ENCODE measurements at places on chromosomes 11 and 22.

DNA sequence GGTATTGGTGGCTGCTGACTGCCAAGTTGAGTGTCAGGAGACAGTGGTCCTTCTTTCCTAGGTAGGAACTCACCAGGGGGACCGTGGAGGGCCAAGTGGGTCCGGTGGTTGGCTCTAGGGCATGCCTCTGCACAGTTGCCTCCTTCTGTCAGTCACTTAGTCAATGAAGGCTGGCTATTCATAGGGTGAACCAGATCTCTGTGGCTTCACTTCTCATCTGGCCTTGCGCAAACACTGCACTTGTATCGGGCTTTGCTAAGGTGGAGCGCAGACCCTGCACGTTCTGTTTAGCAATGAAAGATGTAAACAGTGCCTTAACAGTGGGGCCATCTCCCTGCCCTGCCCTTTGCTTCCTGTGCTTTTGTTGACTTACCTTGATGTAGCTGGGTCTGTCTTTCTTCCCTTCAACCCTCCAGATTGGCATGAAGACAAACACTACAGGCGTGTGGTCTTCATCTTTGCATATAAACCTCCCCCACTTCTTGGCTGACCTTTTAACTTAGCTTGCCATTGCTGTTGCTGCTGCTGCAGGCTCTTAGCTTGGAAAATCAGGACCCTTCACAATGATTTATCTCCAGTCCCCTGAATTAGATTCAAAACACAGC is 6.7 kb upstream of the SORL1-AS1 start:
- no peak for DNase-seq

DNA sequence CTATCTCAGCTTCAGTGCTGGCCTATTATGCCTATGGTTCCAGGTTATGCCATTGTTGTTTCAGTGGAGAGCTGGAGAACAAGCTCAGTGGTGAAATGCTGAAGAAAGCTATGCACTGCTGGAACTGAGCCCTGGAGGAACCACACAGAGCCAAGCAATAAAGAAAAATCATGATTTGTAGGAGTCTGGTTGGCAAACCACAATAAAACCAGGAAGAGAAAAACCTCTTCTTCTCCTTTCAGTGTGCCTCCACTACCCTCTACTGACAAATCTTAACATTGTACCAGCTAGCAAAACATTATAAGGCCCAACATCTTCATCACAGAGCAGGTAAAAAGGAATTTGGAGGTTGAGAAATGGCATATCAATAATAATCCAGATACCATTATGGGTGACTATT is 5.3 kb downstream of the OR51F2 start:
- peak; percentile 48 for DNase-seq

DNA sequence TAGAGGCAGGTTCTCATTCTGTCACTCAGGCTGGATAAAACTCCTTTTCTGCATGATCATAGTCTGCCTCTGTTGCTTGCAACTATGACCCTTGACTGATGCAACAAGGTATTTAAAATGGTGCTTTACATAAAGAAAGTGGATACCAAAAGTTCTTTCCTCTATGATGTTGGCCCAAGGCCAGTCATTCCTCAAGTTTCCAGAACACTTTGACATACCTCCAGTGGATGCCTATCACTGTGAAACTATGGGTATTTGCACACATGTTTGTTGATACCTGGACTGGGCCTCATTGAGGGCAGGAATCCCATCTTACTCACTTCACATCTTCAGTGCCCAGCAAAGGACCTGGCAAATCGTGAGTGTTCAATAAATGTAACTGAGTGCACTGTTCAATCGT is 159.0 kb upstream of the ZC3H12C start:
- DNase-seq: no peak

DNA sequence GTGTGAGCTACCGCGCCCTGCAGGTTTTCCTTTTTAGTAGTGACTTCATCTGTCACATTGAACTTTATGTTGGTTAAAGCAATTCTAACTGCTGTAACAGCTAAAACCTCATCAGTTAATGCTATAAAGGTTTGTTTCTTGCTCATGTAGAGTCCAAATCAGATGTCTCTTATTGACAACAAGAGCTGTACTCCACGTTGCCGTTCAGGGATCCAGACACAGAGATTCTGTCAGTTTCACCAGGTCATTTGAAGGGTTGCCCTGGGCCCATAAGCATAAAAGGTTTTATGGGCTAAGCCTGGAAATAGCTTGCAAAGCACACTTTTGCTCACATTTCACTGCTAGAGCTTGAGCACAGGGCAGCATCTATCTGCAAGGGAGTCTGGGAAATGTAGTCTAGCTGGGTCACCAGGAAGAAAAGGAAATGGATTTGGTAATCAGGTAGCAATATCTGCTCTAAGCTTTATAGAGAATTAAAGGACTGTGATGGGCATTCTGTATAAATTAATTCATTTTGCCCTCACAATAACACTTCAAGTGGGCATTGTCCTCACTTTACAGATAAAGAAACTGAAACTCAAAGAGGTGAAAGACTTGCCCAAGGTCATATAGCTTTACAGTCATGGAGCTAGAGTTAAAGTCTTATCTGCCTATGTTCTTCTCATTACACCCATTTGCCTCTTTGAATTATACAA is 25.2 kb upstream of the PTPRJ start:
- no peak for DNase-seq

GRCh38 chr11:67283481-67283963 is 5.6 kb upstream of the ANKRD13D start:
- DNase-seq: no peak

- DNase-seq: no peak
Measured at GRCh38 chr11:95867105-95867504, 56.8 kb downstream of the MTMR2 start.

DNA sequence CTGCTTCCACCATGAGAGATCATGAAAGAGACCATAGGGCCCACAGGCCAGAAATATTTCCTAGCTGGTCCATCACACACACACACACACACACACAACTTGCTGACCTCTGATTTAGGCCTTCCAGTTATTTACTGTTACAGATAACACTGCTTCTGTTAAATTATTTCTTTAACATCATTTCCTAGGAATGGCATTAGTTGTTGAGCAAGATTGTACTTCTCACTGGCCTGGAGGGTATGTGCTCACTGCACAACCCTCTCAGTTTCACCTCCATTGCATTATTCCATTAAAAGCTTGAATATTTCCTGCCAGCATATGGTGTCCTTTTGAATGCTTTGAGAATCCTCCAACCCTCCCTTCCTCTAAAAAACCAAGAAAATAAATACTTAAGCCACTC is 104.4 kb downstream of the MICAL2 start:
- DNase-seq: peak; percentile 90

- no peak for DNase-seq
Measured at GRCh38 chr22:36930041-36930935, 16.9 kb downstream of the CSF2RB start.

DNA sequence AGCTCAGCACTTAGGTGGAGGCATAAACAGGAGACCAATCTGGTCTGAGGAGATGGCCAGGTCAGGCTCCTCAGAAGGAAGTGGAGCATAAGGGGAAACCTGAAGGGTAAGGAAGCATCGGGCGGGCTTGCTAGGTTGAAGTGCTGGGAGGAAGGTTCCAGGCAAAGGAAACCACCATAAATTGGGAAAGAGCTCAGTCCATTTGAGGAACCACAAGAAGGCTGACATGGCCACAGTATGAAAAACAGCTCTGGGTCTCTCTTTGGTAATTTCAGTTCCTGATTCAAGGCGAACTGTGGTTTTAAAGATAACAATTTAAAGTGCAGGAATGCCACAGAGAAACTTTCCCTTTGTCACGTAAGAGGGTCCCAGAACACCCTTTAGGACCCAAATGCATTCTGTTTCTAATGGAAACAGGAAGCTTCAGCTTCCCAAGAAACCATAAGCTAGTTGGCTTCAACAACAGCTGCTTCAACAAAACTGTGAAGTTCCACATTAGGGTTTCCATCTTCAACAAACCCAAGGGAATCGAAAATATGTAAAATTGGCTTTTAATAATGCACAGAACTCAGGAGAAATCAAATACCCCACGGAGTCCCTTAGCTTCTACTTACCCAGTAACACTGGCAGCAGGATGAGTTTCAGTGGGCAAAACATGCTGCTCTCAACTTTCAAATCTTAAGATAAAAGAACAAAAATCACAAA is 10.4 kb downstream of the JAML start:
- DNase-seq: no peak

- no peak for DNase-seq
Measured at GRCh38 chr11:1519028-1520010, 32.7 kb upstream of the MOB2 start.

DNA sequence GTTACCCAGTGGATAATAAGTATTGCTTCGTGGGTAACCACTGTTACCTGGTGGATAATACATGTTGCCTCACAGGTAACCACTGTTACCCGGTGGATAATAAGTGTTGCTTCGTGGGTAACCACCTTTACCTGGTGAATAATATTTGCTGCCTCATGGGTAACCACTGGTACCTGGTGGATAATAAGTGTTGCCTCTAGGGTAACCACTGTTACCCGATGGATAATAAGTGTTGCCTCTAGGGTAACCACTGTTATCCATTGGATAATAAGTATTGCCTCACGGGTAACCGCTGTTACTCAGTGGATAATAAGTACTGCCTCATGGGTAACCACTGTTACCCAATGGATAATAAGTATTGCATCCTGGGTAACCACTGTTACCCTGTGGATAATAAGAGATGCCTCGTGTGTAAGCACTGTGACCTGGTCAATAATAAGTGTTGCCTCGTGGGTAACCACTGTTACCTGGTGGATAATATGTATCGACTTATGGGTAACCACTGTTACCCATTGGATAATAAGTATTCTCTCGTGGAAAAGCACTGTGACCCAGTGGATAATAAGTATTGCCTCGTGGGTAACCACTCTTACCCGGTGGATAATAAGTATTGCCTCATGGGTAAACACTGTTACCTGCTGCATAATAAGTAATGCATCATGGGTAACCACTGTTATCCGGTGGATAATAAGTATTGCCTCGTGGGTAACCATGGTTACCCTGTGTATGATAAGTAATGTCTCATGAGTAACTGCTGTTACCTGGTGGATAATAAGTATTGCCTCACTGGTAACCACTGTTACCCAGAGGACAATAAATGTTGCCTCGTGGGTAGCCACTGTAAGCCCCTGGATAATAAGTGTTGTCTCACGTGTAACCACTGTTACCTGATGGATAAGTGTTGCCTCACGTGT is 20.1 kb upstream of the NXPE4 start:
- DNase-seq: no peak

DNA sequence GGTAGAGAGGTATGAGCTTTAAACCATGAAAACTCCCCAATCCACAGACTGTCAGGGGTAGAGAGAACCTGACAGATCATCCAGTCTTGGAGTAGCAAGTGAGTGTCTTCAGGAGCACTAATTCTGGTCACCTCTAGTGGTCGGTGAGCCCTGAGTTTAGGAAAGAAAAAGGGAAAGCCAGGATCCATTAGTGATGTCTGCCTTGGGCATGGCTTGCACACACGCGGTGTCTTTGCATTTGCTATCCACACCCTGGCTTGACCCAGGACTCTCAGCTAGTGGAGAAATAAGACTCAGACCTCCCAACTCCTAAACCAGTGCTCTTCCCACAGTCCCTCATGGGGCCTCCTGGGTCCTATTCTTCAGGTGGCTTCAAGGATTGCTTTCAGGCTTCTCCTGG is 19.3 kb downstream of the POU2F3 start:
- DNase-seq: no peak

DNA sequence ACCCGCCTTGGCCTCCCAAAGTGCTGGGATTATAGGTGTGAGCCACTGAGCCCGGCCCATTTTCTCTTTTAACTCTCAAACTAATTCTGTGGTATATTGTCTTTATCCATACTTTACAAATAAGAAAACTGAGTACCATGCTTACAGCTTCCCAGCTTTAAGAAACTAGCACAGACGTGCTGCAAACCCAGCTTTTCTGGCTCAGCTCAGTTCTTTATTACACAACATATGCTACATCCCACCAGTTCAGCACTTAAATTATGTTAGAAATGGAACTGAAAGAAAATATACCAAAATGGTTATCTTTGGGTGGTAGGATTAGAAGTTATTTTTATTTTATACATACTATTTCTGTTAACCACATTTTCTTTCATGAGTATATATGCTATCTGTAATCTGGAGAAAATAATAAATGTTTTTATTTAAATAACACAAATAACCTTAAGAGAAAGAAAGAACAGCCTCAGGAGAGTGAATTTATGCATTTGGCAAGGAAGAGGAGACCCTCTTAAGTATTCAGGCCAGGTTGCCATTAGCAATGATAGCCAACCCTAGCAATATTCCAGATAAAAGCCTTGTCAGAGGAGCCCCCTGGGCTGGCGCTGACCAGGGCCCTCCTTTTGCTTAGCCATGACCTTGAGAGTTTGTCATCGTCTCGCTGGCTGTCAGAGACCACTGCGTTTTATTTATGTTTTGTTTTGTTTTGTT is 33.8 kb downstream of the SLN start:
- DNase-seq: no peak

GRCh38 chr11:69650832-69651344 is 9.9 kb downstream of the CCND1 start:
- no peak for DNase-seq

DNA sequence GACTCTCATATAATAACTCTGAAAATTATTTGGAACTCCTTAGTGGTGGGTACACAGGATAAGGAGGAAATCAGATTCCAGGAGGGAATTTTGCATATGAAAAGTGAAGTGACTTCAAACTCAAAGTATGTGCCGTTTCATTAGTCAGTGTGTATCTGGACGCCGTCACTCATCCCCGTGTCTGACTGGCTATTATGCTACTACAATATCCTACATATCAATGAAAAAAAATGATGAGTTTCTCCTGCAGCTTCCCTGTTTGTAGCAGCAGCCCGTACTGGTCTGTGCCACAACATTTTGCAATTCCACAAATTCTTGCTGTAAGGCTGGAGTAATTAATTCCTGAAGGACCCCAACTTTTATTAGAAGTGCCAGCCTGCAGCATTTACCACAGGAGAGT is 16.5 kb downstream of the WT1 start:
- peak; percentile 73 for DNase-seq

DNA sequence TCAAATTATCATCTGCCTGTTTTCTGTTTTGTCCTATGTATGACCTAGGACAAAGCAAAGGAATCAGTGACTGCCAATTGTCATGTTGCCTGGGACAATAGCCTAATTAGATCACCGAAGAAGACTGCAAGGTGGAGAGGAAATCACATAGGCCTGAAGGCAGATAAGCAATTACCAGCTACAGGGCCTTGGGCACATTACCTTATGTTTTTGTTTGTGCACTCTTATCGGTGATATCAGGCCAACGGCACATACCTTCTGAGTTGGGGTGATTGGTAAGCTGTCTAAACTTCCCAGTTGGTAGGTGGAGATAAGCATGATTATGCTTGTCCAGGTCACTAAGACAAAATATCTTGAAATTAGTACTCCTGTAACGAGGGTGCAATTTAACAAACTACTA is 58.1 kb upstream of the FAM181B start:
- no peak for DNase-seq

DNA sequence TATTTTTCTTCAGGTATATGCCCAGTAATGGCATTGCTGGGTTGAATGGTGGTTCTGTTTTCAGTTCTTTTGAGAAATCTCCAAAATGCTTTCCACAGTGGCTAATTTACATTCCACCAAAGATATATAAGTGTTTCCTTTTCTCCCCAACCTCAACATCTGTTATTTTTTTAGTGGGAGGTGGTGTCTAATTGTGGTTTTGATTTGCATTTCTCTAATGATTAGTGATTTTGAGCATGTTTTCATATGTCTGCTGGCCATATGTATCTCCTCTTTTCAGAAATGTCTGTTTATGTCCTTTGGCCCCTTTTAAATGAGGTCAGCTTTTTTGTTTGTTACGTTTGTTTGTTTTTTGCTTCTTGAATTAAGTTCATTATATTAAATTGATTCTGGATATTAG is 760.2 kb downstream of the KCNA4 start:
- DNase-seq: no peak

All from amniotic epithelial cell (primary cell).